Stimulated activated CD4-positive, alpha-beta T cell treated with anti-CD3 and anti-CD28 coated beads, TNF-alpha, amount 100 ng/mL, for 4 hours (primary cell): ENCODE measurements at places on chromosomes 7 and 10.

GRCh38 chr7:77247206-77247850 is 47.7 kb upstream of the FGL2 start:
- peak; percentile 78 for DNase-seq

GRCh38 chr7:98217623-98218582 is 6.7 kb downstream of the BHLHA15 start:
- no peak for DNase-seq

- no peak for DNase-seq
Measured at GRCh38 chr7:29043576-29043975, 85.4 kb upstream of the TRIL start.

DNA sequence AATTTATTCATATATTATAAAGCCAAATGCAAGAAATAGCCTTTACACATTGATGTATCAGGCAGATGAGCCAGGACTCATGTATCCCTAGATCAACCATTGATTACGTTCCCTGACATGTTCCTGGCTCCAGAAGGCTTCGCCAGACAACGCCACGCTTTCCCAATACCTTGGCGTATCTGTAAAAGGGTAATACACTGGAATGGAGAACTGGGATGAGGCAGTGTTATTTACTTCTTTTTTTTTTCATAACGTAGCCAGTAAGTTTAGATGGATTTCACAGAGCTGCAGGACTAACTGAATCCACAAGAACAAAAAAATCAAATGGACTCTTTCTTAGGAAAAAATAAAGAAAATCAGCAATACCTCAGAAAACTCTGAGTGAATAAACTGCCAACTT is 588.1 kb upstream of the SEMA3D start:
- DNase-seq, result no peak

GRCh38 chr7:133054162-133054840 is 27.6 kb downstream of the CHCHD3 start:
- DNase-seq, result no peak
